CD4-positive, alpha-beta T cell treated with Interferon alpha-2 for 1 hour (primary cell): ENCODE measurements at places on chromosomes 16 and 17.

DNA sequence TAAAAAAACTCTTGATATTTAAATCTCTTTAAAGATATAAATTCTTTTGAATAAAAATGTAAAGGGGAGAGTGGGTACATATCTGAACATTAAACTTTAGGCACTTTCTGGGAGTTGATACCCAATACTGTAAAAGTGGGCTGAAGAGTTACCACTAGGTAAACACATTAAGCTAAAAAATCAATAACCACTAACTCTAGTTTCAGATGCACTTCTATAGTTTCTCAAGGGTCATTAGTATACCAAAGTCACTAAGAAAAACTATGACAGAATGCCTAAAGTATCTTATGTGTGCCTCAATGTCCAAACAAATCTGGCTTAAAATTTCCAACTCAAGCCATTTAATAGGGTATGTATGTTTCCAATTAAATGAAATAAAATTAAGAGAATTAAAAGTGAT is 13.1 kb upstream of the CFDP1 start:
- DNase-seq, result no peak

DNA sequence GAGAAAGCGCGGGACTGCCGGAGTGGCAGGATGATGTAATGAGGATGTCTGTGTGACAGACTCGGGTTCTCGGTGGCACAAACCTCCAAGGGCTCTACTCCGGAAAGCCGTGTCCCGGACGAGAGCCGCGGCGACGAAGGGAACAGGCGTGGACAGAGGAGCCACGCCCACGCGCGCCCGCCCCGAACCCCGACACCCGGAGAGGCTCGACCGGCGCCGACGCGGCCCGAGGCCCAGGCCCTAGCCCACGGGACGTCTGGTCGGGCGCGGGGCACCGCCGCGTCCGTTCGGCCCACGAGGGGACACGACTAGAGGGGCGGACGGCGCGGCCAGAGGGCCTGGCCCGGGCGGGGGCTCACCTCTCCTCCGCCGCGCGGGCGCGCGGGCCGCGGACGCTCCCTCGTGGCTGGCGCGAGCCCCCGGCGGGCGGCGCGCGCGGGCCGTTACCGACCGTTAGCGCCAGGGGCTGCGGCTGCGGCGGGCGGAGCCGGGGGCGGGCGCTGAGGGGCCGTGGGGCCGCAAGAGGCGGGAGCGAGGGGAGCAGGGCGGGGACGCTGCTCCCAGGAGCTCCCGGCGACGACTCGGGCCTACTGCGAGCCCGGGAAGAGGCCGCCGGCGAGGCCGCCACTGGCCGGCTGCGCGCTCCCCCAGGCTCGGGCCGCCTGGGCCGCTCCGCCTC is 2.1 kb upstream of the IRX5 start:
- DNase-seq, result peak; percentile 34

DNA sequence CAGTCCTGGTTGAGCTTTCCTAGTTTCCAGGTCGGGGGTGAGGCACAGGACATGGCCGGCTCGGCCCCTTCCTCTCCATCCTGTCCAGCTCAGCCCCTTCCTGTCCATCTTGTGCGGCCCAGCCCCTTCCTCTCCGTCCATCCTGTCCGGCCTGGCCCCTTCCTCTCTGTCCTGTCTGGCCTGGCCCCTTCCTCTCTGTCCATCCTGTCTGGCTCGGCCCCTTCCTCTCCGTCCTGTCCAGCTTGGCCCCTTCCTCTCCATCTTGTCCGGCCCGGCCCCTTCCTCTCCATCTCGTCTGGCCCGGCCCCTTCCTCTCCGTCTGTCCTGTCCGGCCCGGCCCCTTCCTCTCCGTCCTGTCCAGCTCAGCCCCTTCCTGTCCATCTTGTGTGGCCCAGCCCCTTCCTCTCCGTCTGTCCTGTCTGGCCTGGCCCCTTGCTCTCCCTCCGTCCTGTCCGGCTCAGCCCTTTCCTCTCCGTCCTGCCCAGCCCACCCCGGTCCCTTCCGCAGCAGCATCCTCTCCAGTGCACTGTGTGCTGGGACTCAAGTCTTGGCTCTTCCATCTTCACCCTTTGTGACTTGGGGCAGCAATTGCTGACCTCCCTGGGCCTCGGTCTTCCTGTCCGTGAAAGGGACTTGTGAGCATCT is 5.5 kb upstream of the ZNF750 start:
- DNase-seq, result no peak

DNA sequence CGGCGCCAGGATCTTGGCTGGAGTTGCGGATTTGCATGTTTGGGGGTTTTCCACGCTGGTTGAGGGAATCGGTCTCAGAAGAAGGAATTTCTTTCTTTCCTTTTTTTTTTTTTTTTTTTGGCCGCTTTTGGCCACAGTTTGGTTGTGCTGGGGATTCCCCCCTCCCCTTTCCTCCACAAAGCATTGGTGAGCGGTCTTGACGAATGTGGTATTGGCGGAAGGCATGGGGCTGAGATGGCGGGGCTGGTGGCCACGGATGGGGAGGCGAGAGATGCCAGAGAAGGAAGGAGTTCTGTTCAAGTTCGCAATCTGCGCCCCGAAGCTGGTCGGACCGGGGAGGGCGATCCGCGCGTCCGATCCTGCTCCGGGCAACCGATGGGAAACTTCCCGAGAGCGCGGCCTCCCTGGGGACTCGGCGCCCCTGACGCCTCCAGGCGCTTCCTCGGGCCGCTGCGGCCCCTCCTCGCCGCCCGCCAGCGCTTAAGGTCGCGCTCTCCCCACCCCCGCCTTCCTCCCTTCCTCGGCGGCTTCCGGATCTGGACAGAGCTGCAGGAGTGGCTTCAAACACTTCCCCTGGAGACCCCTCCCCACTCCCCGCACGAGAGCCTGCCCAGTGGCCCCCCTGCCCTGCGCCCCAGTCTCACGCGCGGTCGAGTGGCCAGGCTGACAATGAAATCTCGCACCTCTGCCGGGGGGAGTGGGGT is 43.2 kb downstream of the RAI1 start:
- DNase-seq, result peak; percentile 24

DNA sequence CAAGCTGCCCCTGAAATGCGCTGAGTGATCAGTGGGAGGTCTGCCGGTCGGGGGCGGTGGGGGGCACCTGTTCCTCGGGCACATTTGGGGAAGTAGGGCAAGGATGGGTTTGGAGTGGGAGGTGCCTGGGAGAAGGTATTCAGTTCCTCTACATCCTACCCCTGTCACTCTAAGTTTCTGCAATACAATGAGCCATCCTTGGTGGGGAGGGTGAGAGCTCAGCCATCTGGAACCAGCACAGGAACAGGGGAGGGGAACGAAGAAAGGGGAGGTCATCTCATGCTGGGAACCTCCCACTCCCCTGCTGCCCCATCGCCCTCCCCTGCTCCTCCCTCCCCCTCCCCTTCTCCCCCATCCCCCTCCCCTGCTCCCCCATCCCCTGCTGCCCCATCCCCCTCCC is 4.2 kb downstream of the DPH1 start:
- no peak for DNase-seq

DNA sequence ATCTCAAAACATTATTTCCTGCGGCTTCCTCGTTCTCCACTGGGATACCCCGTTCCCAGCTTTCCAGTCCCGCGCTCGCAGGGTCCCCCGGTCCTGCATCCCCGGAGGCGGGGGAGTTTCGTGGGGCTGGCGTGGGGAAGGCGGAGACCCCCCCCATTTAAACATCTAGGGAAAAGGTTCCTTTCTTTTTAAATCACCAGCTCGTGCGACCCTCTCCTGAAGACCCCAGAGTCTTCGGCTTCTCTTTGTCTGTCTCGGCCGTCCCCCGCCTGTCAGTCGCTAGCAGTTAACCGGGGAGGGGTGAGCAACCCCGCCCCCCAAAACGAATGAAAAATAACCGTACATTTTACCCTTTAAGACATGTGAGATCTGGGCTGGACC is 473 bp upstream of the IGF2BP1 start:
- no peak for DNase-seq
